Hematopoietic multipotent progenitor cell (in vitro differentiated cells): ENCODE measurements at places on chromosomes 5 and 9.

DNA sequence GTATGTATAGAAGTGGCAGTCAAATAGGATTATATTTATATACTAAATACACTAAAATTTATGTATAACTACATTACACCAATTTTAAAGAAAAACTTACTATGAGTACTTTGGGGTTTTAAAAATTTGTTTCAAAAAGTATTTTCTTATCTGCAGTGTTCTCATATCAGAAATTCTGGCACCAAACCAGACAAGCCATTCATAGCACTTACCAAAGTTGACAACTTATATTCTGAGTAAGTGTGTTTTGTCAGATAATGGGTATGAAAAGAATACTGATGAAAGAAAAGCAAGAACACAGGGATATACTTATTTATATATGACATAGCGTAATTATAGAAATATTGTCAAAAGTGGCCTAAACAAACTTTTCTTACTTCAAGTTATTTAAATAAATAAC is 67.5 kb downstream of the SPEF2 start:
- no peak for DNase-seq

GRCh38 chr5:93616538-93617174 is 33.6 kb downstream of the NR2F1 start:
- no peak for DNase-seq

GRCh38 chr5:33892620-33893137 is 889 bp upstream of the ADAMTS12 start:
- no peak for DNase-seq

GRCh38 chr5:150653145-150653761 is 7.8 kb upstream of the MYOZ3 start:
- no peak for DNase-seq

GRCh38 chr5:37954561-37954960 is 114.7 kb upstream of the GDNF start:
- no peak for DNase-seq

GRCh38 chr5:138647794-138648410 is 72.7 kb upstream of the HSPA9 start:
- no peak for DNase-seq

- no peak for DNase-seq
Measured at GRCh38 chr9:107542411-107543157, 53.0 kb upstream of the KLF4 start.

DNA sequence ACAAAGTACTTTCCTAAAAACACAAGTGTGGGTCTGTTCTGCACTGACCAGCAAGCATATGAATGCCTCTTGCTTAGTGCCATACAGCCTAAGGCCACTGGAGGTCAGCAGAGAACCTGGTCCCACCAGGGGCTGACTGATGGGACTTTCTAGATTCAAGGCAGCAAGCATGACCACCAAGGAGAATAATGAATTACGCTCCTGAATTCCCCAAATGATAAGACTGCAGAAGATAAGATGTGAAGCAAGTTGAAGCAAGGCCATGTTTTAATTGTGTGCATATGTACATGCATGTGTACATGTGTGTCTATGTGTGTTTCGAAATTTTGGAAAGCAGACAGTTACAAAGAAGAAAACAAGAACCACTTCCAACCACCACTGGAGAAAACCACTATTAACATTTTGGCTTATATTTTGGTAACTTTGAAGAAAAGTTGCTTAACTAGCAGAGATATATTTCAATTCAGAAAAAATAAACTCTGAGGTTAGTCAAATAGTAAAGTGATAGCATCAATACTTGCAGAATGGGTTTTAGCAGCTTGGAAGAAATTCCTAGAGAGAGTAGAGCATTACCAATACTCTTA is 70.5 kb downstream of the ERP44 start:
- DNase-seq, result peak; percentile 21
